ENCODE measurements at places on chromosomes 2 and 18.

GRCh38 chr2:16650287-16651249 lies 15.1 kb downstream of the CYRIA start:
- DNase-seq, result no peak

DNA sequence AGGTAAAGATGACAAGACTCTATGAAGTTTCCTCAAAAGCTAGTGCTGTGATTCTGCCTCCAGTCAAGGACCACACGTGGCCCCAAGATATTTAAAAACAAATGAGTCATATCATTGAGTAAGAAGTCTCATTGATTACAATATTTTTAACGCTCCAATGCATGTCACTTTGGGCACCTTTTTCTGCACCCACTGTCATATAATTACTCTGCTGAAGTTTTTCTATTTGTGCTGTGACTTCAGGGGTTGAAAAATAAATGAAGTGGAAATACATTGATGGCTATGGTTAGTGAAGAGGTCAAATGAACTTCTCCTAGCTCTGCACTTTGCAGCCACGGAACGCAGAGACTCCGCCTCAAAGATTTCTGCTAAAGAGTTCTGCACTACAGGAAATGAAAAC lies 344.3 kb upstream of the KYNU start:
- DNase-seq, result no peak

- DNase-seq, result no peak
These were observed 172.0 kb downstream of the SLC4A10 start for GRCh38 chr2:161796192-161796591.

DNA sequence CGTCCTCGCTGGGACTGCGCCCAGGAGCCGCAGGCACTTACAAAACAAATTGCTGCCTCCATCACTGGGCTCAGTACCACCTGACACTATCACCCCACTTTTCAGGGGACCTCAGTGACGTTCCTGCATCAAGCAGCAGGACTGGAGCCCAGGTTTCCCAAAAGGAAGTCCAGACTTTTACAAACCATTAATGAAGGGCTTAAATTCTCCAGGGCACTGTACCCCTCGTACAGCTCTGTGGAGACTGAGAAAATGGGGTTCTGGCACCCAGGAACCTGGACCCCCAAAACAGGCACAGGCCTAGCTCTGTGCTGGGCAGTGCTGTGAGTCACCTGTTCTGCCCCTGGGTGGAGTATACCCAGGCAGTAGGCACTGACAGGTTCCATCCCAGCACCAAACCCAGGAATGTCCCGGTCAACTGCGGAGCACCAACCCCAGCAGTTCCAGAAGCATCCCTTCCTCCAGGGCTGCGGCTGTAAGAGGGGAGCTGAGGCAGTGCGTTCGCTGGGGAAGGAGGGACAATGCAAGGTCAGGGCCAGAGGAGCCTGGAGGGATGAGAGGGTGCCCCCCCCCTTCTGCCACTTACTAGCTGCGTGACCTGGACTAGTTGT lies 24.6 kb upstream of the NOTO start:
- no peak for DNase-seq

DNA sequence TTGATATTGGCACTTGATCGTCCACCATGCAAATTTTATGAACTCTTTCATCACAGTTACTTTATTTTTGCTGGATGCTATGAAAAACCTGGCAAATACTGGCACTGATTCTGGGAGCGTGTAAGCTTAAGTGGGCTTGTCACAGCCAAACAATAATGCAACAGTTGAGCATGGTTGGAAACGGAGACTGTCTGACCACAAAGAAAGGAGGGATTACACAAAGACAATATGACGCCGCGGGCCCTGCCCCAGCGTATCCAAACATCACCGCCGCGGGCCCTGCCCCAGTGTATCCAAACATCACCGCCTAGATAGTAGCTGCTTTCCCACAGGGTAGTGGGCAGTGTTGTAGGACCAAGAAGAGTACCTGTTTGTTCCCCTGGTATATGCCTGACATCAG lies 135.9 kb downstream of the PRPF40A start:
- no peak for DNase-seq

DNA sequence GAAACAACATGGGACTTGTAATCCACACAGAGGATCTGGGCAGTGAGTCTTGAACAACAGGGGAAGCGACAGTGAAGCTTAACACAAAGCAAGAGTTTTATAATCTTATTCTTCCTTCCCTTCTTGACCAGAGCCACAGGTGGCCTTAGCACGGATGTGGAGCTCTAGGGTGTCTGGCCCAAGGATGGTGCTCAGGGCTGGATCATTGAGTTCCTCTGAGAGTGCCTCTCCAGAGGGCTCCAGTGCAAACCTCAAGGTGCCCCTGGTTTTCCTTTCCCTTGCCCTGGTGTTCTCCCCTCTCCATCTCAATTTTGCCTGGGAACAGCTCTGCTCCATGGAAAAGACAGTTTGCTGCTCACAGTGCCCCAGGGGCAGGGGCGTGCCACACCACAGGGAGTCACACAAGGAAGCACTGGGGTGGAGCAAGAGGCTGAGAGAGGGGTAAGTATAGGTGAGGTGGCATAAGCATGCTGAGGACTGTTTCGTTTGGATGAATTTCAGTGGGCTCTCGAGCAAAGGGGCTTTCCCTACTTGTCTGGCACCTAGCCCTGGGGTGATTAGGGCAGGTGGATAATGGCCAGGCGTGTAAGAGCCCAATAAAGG lies 88.6 kb upstream of the B3GNT7 start:
- no peak for DNase-seq

DNA sequence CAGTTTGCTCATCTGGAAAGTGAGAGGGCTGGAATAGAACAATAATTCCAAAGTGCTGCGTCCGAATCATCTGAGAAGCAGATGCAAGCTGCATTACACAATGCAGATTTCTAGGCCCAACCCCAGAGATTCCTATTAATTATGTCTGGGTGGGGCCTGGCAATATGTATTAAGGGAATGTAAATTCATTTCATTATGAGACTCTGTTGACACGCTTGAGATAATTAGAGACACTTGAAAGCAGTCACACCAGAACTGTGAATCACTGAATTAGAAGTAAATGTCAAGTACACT lies 54.7 kb upstream of the HK2 start:
- DNase-seq, result no peak

DNA sequence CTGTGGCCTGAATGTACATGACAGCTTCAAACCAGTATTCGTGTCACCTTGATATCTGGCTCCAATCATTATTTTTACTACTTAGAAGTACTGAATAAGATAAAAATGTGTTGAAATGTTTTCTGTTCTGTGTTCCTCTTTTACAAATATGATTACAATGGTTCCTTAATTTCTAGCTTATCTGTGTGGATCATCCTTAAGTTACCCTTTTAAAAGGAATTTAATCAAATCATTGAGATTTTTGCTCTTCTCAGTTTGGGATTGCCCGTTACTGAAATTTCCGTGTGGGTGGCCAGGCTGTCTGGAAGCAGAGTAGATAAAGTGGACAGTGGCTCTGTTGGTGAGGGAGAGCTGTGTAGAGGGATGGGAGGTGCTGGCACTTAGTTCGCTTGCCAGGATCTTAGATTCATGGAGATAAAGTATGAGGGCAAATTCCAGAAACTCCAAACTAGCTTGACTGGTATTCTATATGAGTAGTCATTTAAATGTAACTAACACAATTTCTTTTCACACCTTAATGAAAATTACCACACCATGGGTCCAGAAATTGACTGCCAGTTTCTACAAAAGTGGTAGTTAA lies 27.4 kb upstream of the SAG start:
- DNase-seq, result no peak

GRCh38 chr2:9602412-9602811 lies 28.4 kb downstream of the YWHAQ start:
- DNase-seq, result no peak

DNA sequence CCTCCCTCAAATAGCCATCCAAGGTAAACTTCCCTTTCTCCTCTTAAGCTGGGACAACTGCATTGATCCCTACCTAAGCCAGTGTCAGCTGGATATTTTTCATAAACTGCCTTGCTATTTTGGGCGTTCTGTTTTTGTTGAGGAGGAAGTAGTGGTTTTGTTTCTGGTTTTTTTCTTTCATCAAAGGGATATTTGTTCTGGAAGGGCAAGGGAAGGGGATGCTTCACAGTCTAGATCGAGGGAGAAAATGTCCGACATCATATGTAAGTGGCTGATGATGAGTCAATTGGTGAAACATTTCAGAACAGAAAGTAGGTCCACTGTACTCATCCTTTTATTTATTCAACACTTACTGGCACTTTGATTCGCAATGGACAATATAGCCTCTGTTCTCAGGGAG lies 31.0 kb downstream of the TANC1 start:
- no peak for DNase-seq
